ENCODE measurements at places on chromosomes 7 and 10. TPM values are rescaled to one million over a fixed set of nuclear protein-coding genes. Genes with fewer than 3 reads are reported as not detected.

DNA sequence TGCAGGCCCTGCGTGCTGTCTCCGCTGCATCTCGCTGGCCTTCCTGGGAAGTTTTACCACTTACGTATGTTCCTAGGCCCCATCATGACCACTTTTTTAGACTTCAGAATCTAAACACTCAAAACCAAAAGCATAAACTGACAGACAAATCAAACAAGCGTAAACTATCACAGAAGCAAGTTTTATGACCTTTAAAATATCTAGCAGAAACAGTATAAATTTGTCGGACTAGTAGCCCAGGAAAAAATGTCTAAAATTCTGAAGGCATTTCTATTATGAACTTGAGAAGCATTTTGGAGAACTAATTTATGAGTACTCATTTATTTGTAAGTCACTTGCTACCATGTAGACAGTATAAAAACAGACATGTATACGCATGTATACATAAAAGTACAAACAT is 10.6 kb downstream of the LRRC27 start:
- no peak for DNase-seq

DNA sequence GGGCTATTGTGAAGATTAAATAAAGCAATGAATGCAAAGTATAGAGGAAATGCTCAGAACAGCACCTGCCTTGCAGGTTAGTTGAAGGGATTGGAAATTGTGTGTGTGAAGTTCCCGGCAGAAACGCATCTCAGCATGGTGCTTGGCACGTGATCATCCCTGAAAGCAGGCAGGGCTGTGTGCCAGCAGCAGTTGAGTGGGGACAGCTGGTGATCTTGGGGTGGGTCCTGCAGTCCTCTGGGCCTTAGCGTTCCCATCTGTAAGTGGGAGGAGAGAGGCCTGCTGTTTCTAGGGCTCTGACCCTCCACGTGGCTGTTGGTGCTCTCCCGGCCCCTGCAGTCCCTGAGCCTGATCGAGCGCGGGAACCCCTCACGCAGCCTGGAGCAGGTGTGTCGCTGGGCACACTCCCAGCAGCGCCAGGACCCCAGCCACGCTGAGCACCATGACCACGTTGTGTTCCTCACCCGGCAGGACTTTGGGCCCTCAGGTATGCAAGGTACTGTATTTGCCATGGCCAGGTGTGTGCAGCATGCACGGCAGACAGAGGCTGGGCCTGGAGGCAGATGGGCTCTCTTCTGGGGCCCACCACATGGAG is 55.3 kb downstream of the TBATA start:
- no peak for DNase-seq

DNA sequence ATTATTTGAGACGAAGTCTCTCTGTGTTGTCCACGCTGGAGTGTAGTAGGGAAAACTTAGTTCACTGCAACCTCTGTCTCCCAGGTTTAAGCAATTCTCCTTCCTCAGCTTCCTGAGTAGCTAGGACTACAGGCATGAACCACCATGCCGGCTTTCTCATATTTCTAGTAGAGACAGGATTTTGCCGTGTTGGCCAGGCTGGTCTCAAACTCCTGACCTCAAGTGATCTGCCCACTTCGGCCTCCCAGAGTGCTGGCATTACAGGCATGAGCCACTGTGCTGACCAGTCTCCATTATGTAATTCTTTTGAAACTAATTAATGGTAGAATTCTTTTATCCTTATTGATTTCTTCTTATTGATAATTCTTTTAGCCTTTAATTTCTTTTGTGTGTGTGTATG is 32.5 kb downstream of the PCLO start:
- DNase-seq: no peak

DNA sequence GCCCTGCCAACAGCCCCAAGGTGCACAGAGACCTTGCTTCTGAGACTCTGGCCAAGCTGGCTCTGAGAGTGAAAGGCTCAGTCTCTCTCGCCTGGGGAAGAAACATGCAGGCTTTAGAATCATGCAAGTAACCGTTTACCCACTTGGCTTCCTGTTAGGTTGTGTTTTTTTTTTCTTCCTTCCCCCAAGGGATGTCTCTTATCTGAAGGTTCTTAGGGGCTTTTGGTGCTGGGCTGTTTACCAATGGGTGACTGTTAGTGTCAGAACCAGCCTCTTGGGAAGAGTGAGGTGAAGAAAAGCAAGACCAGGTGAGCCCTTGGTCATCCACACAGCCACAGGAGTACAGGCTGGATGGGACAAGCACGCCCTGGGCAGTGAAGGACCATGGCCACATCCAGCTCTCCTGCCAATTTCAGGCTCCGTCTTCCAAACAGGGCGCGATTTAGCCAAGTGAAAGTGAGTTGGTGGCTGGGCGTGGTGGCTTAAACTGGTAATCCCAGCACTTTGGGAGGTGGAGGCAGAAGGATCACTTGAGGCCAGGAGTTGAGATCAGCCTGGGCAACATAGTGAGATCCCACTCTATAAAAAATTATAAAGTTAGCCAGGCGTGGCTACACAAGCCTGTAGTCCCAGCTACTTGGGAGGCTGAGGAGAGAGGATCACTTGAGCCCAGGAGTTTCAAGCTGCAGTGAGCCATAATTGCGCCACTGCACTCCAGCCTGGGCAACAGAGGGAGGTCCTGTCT is 76.3 kb upstream of the CUX1 start:
- DNase-seq: no peak

GRCh38 chr7:1917221-1918062 is 247.4 kb downstream of the ELFN1 start:
- peak; percentile 45 for DNase-seq

GRCh38 chr7:149866139-149866778 is 7.5 kb upstream of the ATP6V0E2 start:
- no peak for DNase-seq

DNA sequence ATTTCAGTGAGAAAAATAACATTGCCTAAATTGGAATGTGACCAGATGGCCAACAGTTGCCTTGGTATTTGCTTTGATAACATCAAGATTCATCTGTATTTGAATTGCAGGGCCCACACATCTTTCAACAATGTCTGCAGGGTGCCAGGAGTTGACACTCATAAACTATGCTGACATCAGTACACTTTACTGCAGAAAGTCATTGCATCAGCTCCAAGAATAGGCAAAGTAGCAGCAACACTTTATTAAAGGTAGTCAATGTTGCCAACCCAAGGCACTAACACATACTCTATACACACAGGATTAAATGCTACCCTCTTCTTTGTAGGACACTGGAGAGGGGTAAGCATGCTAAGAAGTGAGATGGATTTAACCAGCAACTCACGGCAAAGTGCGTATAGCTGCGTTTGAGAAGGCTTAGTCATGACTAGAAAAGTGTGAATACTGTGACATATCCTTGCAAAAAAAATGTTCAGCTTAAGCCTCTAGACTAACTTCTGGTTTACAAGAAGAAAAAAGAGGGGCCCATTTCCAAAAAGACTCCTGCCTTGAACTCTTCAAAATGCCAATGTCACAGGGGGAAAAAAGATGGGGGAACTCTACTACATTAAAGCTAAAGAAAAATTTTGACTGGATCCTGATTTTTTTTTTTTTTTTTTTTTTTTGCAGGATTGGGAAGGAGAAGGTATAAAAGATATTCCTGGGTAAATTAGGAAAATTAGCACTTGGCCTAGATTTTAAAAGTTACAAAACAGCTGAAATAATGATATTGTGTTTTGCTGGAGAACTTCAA is 2.2 kb downstream of the BBIP1 start:
- no peak for DNase-seq

DNA sequence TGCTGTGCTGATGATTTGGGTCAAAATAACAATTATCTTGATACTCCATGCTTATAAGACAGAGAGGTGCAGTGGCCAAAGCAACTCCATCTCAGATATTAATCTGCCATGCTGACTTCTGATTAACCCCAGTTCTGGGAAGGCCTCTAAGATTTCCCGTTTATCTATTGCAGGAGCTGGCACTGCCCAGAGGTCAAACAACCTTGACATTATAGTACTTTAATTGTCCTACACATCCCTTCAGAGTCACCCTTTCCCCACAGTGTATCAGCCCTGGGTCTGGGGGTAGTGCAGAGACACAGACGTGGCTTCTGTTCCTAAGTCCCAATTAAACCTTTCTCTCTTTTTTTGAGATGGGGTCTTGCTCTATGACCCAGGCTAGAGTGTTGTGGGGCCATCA is 63.8 kb downstream of the PARD3 start:
- no peak for DNase-seq

- DNase-seq: no peak
Measured at GRCh38 chr10:73999703-74000102, 1.8 kb downstream of the VCL start.

GRCh38 chr7:146028251-146028750 is 88.3 kb upstream of the CNTNAP2 start:
- DNase-seq: no peak

DNA sequence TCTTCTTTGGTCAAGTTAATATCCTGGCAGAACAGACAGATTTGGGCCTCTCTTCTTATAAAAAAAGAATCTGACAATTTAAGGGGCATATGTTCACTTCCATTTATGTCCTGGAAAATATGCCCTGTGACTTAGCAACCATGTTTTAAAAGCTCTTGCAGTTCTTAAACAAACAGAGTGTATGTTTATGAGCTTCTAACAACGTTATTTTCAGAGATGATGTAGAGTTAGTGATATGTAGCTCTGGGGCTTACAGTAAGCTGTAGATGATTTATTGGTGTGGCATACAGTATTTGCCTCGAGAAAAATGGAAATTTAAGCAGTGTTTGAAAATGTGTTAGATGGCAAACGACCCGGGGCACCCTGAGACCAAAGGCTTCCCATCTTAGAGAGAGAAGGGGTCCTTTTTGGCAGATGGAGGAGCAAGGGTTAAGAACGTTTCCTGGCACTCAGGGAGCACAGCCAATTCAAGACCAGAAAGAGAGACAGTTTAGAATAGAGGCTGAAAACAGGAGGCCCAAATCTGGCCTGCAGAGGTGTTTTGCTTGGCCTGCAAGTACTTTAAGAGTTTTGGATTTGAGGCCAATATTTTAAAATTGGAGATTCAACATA is 397.5 kb downstream of the KCNMA1 start:
- DNase-seq: no peak

DNA sequence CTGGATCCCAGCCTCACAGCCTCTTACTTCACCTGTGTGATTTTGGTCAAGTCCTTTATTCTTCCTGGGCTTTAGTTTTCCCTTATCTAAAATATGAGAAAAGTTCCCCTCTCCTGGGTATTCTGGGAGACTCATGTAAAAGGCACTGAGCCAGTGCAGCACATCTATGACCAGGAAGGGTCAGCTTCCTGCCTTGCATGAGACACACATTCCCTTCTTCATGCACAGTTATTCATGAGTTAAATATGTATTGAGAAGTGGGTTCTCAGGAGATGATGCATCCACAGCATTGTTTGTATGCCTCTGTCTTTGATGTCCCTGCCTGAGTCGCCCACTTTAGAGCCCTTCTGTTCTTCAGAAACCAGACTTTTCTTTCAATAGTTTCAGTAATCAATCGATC is 33.3 kb downstream of the EGFR start:
- DNase-seq: no peak

The CWF19L1 gene
- 13.0 TPM for total RNA-seq

The PNLIPRP2 gene
- total RNA-seq: not detected

The TPK1 gene
- 2.9 TPM for total RNA-seq

Measured in Right ventricle myocardium superior (tissue), 1 donor.